ENCODE measurements at places on chromosomes 1 and 21.

DNA sequence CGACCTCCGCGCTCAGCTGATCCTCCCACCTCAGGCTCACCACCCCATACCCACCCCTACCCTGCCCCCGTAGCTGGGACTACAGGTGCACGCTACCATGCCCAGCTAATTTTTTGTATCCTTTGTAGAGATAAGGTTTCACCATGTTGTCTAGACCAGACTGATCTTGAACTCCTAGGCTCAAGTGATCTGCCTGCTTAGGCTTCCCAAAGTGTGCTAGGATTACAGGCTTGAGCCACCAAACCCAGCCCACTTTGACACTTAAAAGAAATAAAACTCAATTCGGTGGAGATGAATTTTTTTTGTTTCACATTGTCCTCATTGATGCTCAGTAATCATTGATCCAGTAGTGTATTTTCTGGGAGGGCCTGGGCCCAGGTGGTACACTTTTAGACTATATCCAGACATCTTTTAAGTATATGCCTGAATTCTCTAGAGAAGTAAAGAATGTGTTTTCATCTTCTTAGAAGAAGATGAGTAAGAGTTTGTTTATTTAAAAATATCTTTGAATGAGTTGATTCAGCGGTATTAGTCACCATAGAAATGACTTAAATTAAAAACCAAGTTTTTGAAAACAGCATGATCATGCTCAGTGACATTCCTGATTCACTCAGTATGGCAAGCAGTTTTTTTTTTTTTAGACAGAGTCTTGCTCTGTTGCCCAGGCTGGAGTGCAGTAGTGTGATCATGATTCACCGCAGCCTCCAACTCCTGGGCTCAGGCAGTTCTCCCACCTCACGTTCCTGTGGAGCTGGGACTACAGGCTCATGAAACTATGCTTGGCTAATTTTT, 57.8 kb downstream of the EPB41 start:
- peak; percentile 64 for DNase-seq

GRCh38 chr1:115196296-115196695, 107.0 kb upstream of the TSPAN2 start:
- no peak for DNase-seq

- DNase-seq: peak; percentile 79
These were observed 46.2 kb downstream of the C1orf198 start for GRCh38 chr1:230822092-230822581.

DNA sequence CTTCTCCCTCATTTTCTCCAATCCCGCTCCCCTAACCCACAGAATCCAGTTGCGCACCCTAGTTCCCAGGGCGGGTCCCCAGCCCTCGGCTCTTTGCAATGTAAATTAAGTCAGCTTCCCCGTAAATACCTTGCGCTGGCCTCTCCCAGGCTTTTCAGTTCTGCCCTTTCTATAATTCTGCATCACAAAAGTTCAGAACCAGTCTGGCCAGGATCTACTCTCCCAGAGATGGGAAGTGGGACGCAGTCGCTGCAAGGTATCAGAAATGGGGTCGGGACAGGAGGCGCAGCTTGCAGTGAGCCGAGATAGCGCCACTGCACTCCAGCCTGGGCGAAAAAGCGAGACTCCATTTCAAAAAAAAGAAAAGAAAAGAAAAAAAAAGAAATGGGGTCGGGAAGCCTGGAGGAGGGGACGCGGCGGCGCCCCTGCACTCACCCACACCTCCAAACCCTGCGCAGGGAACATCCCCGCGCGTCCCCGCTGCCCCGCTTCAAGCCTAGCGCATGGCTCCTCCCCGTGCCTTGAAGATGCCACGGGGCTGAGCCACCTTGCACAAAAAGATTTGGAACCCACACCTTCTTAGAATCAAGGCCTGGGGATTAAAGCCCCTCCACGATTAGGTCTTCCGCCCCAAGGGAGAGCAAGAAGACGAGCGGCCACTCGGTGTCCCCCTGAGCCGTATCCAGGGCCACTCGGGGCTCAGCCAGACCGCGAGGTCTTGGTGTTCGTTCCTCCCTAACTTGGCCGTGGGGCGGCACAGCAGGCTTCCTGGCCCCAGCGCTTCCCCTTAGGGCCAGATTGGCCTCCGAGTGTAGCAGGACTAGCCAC, 27.2 kb upstream of the ITLN2 start:
- no peak for DNase-seq

GRCh38 chr1:240031009-240031408, 60.7 kb upstream of the FMN2 start:
- peak; percentile 81 for DNase-seq

DNA sequence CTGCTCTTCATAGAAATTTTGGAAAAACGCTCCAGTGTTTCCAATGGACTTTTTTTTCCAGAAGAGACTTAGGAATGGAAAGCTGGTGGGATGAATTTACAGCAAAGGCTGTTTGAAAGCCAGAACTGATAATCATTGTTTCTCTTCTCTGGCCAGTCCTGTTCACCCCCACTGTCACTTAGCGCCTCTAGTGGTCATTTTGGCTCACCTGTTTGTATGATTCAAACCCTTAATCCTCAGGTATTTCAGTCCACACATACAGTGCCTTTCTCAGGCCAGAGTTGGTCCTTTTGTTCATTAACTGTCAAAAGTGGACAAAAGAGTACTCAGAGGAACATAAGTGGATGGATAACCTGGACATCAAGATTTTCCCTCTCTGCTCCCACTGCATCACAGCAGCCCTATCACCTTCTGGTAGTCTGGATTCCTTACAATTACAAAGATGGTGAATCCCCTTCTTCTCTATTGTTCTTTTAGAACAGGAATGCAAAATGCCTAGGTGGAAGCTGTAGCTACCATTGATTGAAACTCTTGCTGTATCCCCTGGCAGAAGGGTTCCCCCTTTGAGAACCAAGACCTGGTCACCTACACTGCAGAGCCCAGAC, 177.6 kb upstream of the OLFM3 start:
- no peak for DNase-seq

GRCh38 chr1:91523482-91523881, 22.8 kb downstream of the CDC7 start:
- DNase-seq: no peak

GRCh38 chr1:2477309-2477708, 1.2 kb downstream of the PLCH2 start:
- no peak for DNase-seq

DNA sequence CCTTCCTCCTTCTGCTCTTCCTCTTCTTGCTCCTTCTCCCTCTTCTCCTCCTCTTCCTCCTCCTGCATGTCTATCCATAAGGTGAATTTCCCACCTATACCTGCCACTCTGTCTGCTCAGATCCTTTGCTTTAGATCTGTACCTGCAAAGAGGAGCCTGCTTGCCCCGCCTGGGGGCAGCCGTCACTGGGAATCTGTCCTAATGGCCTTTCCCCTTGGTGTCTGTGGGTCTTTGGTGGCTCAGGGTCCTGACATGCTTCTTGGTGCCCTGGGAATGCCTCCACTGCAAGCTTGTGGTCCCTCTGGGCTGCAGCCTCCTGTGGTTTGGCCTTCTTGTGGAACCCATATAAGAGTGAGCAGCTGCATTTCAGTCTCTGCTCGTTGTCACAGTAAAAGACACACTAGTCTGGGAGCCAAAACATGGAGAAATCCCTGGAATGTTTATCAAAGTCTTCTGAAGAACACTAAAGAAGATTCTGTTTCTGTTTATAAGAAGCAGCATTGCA, 79.5 kb upstream of the CSF3R start:
- DNase-seq: no peak

DNA sequence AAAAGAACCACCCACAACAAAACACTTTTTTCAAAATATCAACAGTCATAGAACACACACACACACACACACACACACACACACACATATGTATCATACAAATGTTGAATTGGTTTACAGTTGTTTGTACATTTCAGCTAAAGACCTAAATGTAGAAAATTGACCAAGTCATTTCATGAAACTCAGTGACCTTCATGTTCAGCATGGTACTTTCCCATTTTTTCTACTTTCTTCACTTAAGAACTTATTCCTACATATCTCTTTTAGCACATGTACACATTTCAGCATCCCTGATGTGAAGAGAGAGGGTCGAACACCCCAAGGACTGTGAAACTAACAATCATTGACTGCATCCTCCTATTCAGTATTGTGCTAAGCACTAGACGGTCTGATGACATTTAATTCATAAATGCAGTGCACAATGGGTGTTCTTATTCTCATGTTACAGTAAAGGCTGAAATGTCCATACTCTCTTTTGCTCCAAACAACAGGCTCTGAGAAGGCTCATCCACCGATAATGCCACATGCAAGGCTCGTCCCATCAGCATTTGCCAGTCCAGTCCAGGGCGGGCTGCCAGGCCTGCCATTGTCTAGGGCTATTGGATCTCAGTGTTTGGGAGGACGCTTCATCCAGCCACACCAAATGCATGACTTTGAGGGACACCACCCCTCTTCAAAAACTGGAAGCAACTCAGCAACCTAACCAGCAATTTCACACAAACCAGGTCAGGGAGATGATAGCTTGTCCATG, 150.1 kb upstream of the RUNX1 start:
- DNase-seq: no peak

- no peak for DNase-seq
These were observed 17.2 kb upstream of the SUMO3 start for GRCh38 chr21:44834951-44835646.

DNA sequence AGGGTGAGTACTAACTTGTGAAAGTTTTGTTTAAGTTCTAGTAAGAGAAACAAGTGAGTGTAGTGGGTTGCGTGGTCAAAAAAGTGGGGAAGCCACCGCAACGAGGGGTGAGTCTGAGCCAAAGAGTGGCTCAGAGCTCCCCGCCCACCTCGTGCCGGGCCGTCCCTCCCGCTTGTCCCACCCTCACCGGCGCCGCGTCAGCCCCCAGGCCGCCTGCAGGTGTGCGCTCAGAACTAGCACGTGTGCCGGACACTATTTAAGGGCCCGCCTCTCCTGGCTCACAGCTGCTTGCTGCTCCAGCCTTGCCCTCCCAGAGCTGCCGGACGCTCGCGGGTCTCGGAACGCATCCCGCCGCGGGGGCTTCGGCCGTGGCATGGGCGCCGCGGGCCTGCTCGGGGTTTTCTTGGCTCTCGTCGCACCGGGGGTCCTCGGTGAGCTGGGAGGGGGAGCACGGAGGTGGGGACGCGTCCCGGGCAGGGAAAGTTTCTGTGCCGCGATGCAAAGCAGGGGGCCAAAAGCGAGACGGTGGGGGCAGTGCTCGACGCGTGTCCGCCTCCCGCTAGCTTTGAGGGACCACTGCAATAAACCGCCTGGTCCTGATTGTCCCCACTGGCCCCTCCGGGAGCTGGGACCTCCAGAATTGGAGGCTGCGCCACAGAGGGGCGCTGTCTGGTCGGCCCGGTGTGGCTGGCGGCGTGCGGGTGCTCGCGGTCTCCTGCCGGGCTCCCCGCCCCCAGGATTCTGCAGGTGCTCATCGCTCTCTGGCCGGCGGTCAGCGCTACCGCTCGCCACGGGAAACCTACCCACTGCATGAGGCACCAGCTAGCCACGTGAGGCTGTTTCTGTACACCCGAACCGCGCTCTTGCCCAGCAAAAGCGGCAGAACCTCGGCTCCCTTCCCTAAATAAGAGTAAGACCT, at the start of gene CR2:
TSS of gene CR2 (plus strand) at position 283 of the 919 bp plus-strand sequence. CDS start at position 374, 91 bp downstream.
- peak; percentile 17 for DNase-seq

Data from AG20443 (cell line).